Skin of body (tissue), 3 donors: ENCODE measurements at places on chromosomes 11 and 22.

DNA sequence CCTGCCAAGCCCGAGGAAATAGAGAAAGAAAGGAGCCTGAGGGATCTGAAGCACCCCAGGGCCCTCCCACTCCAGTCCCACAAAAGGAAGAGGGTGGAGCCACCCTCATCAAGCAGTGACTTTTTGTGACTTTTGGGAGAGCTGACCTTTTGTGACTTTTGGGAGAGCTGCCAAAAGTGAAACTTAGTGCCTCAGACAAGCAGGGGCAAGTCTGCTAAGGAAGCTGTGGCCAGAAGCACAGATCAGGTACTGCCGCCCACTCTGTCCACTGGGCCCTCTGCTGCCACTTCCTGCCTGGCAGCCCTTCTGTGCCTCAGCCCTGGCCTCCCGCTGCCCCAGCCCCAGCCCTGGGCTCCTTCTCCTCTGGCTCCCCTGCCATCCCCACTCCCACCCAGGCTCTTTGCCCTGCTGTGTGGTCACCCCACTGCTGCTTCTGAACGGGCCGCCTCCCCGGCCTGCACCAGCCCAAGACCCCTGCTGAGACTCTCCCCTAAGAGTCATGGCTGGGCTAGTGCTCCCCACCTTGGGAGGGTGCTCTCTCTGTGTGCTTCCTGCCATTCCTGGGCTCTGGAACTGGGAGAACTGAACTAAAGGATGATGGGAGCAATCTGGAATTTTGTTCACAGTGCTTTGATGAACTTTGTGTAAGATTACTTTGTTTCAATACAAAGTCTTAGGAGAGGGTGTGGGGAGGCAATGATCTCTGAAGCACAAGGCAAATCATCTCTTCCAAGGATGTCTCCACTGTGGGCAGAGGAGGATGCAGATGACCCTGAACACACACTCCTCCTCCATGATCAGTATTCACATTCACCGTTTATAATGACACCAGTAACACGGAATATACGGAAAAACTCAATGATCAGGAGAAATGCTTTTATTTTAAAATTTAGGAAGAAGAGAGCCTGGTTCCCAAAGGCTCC lies at the start of gene APOBEC3H:
Gene APOBEC3H (plus strand): TSS at position 147 of the 923 bp plus-strand sequence. CDS start 3,035 bp downstream, outside the sequence.
- DNase-seq: no peak

DNA sequence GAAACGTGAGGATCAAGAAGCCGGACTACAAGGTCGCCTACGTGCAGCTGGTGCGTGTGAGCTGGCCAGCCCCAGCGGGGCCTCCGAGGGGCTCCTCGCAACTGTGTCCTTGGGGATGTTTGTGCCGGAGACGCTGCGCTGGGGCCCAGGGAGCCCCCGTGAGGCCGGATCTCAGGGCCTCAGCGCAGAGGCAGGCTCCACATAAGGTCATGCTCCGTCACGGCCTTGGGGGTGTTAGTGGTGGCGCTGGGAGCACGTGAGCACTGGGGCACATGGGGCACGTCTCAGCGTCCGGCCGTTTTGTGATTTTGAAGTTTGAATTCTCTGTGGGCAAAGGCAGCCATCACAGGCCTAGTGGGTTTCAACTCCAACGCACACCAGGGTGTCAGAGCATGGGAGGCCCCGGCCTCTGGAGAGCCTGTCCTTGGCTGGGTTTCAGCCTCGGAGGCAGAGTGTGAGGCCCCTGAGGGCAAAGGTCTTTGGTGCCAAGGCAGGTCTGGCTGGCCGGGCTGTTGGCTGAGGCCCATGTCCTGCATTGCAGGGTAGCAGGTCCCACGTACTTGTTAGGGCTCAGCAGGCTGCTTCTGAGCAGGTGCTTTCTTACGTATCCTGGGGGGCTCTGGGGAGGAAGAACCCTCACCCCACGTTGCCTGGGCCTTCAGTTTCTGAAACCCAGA lies 5.8 kb downstream of the MRPL23 start:
- DNase-seq: no peak

GRCh38 chr11:70552167-70553150 lies 154.1 kb downstream of the CTTN start:
- no peak for DNase-seq

DNA sequence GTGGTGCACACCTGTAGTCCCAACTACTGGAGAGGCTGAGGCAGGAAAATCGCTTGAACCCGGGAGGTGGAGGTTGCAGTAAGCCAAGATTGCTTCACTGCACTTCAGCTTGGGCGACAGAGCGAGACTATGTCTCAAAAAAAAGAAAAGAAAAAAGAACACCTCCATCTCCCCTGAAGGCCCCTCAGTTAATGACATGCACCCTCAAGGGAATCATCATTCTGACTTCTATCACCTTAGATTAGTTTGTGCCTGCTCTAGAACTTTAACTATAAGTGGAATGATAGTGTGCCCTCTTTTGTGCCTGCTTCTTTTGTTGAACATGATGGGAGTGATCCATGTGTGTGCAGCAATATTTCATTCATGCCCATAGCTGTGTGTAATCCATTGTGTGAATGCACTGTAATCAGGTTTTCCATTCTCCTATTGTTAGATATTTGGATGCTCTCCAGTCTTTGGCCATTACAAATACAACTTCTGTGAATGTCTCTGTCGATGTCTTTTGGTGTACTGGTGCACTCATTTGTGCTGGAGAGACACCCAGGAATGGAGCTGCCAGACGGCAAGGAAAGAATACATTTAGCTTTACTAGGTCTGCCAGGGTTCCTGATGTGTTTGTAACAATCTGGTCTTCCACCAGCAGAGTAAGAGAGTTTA lies 883 bp upstream of the VPREB3 start:
- DNase-seq: no peak

GRCh38 chr11:13480198-13480597 lies 15.6 kb downstream of the PTH start:
- no peak for DNase-seq

- no peak for DNase-seq
Observed at GRCh38 chr11:6411594-6412031, 7.3 kb downstream of the APBB1 start.

GRCh38 chr22:33381531-33382406 lies 323.6 kb upstream of the SYN3 start:
- DNase-seq: no peak

GRCh38 chr11:121235057-121235456 lies 57.5 kb upstream of the SC5D start:
- DNase-seq: no peak

- DNase-seq: no peak
Observed at GRCh38 chr22:44819966-44820631, 67.7 kb downstream of the ARHGAP8 start.

DNA sequence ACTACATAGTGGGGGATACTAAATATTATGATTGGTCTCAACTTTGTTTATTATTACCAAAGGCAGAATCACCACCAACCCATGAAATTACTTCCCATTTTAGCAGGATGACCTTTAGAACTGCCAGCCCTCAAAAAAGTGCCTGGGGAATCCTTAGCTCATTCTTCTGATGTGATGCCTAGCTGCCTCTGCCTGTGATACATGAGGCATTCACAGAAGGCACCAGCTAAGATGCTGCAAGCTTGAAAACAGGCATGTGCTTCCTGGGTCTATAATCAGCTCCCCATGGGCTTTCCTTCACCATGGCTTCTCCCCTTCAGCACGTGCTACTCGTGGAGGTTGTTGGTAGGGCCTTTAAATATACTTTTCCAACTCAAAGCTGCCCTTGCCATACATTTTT lies 50.4 kb upstream of the ARHGAP20 start:
- peak; percentile 4 for DNase-seq

GRCh38 chr11:126603486-126603885 lies 248.0 kb downstream of the ST3GAL4 start:
- no peak for DNase-seq

DNA sequence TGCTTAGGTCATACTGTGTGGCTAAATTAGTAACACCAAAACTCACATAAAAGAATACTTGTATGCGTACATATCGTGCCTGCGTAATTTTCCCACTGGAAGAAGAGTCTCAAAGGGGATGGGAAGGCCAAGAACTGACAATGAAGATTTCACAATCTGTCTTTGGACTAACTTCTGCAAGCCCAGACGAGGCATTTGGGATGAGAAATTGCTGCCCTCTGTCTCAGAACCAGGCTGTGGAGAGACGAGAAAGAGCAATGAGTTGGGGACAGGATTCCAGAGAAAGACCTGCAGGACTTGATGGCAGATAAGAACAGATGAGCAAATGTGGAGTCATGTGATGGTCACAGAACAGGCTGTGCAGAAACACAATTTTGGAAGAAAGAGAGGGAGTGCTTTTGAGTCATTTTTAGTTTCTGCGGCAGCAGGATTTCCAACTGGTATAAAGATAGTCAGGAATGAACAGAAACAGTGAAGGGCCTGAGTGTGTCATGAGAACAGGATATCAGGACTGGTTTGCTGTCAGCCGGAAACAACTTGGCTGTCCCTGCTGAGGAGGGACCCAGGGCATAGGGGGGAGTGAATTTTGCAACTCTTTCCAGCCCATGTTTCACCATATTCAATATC lies 82.7 kb upstream of the CTSC start:
- DNase-seq: no peak

- no peak for DNase-seq
Observed at GRCh38 chr22:39627208-39627607, 56.7 kb downstream of the CACNA1I start.

DNA sequence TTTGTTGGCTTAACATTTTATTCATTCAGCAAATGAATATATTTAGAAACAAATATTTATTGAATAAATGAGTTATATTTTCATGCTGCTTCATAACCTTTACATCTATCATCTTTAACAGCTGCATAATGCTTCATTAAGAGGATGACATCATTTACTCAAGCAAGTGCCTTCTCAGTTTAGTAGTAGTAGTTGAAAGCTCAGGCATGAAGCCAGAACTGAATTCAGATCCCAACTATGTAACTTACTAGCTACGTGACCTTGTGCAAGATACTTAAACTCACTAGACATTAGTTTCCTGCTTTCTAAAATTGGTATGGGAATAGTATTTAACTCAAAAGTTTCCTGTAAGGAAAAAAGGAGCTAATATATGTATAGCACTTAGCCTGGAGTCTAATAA lies 90.3 kb downstream of the TMPRSS5 start:
- DNase-seq: no peak

GRCh38 chr11:64409707-64410403 lies 50.9 kb downstream of the RPS6KA4 start:
- DNase-seq: no peak

GRCh38 chr22:49568751-49569285 lies 258.9 kb downstream of the BRD1 start:
- no peak for DNase-seq

GRCh38 chr11:102662607-102663006 lies 37.5 kb upstream of the MMP20 start:
- DNase-seq: no peak

GRCh38 chr22:39815932-39816331 lies 77.6 kb downstream of the ENTHD1 start:
- peak; percentile 25 for DNase-seq

DNA sequence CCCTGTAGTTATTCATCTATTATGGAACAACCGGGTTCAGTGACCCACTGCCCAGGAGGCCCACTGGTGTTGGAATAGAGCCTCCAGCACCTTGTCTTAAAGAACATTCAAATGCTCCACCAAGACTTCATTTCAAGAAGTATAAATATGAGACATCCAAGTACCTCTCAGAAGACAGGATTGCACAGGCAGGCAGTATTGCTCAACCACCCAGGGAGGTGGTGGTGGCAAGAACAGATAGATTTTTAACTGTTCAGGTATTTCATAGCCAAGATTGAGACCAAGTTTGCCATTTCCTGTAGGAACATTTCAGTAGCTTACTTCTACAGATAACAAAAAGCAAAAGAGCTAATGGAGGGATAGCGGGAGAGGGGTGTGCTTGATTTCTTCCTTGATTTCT lies 78.7 kb downstream of the COMMD9 start:
- no peak for DNase-seq

DNA sequence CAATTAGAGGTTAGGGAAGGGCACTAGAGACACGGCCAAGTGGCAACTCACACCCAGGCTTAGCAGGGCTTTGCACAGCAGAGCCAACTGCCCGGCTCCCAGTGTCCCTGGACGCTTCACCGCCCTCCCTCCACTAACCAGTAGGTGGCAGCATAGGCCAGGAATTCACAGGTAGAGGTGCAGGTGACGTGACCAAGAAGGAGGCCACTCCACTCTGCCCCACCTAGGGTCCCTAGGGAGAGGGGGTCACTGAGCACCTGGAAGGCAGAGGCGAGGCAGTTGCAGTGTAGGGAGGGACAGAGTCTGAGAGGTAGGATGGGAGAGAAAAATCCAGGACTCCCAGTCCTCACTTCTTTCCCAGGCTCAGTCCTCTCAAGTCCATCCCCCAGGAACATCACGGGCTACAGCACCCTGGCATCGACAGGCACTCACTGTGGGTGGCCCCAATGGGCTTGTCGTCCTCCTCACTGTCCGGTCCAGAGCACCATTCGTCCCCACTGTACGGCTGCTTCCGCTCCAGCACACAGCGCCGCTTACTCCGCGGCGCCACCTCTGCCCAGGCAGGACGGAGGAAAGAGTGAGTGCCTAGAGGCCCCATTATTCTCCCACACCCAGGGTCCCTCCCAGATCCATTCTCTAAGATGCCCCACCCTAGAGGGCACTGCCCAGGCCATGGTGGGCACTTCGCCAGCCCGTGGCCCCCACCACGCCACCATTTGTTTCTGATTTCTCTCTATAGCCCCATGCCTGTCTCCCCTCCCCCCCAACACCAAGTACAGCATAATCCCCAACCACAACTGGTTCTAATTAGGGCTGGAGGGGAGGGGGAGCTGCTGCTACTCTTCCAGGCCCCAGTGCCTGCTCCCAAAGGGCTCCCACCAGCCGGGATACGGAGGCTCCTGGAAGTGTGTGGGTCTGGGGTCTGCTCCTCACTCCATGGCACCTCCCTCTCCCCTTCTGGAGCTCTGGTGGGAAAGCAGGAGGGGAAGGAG lies 18.4 kb downstream of the BCL9L start:
- peak; percentile 69 for DNase-seq

DNA sequence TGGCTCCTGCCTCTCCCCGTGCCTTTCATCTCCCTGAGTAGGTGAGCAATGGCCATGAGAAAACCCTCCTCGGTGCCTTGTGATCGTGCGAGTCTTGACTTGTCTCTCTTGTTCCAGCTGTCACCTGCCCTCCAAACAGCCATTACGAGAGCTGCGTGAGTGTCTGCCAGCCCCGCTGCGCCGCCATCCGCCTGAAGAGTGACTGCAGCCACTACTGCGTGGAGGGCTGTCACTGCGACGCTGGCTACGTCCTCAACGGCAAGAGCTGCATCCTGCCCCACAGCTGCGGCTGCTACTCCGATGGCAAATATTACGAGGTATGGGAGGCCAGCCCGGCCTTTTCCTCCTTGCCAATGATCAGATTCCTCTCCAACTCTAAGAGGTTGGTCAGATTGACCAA lies 51.7 kb downstream of the TECTA start:
- DNase-seq: no peak
